ENCODE measurements at places on chromosomes 3 and 15.

- DNase-seq, result no peak
Measured at GRCh38 chr3:104992676-104993075, 374.0 kb upstream of the ALCAM start.

DNA sequence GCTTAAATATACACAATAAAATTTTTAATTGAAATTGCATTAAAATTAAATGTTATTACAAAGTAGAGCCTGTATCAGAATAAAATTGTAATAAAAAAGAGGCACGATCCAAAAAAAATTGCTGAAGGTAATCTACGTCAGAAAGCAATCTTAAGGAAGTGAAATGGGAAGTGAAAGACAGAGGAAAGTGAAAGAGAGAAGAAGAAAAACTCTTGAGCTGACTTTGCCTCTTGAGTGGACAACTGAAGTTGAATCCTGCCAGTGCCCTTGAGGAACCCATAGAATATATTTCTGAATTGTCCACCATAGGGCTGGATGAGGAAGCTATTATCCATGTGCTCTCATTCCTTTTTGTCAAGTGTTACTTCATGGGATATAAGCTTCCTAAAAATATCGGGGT lies 285.1 kb upstream of the STAC start:
- DNase-seq, result no peak

- DNase-seq, result no peak
Measured at GRCh38 chr3:142965581-142965980, 2.1 kb upstream of the PAQR9 start.

DNA sequence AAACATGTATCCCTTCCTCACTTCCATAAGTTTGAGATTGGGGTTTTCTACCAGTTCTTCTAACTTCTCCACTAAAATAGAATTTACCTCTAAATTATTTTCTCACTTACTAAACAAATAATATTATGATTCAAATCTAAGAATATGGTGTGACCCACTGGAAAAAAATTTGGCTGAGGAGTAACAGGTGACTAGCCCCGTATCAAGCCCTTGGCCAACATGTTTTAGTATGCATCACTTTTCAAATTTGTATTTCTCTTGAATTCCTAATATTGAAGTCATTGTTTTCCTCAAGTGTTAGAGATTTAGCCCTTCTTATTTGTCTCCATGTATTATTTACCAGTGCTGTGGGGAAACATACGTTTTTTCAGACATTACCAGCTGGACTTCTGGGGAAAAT lies 759.4 kb downstream of the NSUN3 start:
- no peak for DNase-seq

- DNase-seq, result peak; percentile 87
Measured at GRCh38 chr3:11434017-11434526, 161.9 kb downstream of the ATG7 start.

- no peak for DNase-seq
Measured at GRCh38 chr15:72375501-72375845, 341 bp downstream of the HEXA start.

Data from BJ (cell line).